ENCODE measurements at places on chromosomes 7 and 10. TPM values are rescaled to one million over a fixed set of nuclear protein-coding genes. Genes with fewer than 3 reads are reported as not detected.

DNA sequence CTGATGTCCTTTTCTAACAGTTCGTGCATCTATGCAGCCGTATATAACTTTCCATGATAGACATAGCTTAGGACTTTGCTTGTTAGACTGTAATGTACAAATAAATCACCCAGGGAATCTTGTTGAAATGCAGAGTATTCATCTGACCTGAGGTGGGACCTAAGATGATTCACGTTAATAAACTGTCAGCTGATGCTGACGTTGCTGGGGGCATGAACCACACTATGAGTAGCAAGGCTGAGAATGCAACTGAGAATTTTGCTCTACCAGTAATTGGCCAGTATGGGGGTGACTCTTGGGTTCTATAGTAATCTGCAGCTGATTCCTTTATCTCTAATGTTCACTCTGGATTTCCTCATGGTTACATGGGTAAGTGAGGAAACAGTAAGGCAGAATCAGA is 130.1 kb upstream of the MALRD1 start:
- no peak overlapping the region for H3K4me3 ChIP-seq
- no peaks in the 10 kb centered on the region for H3K4me1 ChIP-seq
- DNase-seq = no peak
- no peaks in the 10 kb centered on the region for H3K36me3 ChIP-seq
- H3K27ac ChIP-seq = no peak overlapping the region
- no peaks in the 10 kb centered on the region for H3K27me3 ChIP-seq

The VWDE gene
- not detected for total RNA-seq

The AGAP9 gene
- 7.7 TPM for total RNA-seq

The PRR15 gene
- not detected for total RNA-seq

The SPDYE9 gene
- total RNA-seq = not detected
